ENCODE measurements at places on chromosomes 4 and X.

- DNase-seq, result no peak
Observed at GRCh38 chr4:99024481-99025275, 29.2 kb downstream of the METAP1 start.

GRCh38 chr4:76562836-76563453 lies 127.9 kb downstream of the SHROOM3 start:
- no peak for DNase-seq

DNA sequence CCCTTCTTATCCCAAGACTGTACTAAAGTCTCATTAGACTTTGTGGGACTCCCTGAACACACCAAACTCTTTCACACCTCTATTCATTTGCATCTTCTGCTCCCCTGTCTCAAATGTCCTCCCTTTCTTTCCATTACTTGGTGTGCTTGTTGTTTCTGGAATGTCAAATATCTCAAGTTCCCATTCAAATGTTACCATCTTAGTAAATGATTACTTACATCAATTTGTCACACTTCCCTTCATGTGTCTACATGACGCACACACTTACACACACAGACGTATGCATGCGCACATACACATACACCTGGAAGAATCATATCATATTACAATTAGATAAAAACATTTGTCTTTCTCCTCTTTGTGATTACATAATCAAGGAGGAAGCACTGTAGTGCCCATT lies 210.8 kb upstream of the TEX13C start:
- no peak for DNase-seq

- DNase-seq, result no peak
Observed at GRCh38 chr4:154010371-154010770, 221.5 kb upstream of the SFRP2 start.

DNA sequence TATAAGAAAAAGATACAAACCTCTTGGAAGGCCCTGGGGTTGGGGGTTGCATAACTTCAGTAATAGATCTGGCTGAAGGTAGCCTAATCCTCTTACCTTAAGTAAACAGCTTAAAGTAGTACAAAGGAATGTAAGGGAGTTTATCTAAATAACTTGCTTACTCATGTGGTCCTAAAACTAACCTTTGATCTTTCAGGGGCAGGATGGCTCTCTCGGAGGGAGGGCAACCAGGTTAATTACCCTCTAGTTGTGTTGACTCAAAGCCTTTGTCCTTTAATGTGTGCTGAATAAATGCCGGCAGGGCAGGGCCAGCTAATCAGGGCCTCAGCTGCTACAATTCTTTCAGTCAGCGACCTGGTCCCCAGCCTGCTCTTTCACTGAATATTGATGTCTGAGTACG lies 822.0 kb upstream of the SLIT2 start:
- DNase-seq, result no peak

DNA sequence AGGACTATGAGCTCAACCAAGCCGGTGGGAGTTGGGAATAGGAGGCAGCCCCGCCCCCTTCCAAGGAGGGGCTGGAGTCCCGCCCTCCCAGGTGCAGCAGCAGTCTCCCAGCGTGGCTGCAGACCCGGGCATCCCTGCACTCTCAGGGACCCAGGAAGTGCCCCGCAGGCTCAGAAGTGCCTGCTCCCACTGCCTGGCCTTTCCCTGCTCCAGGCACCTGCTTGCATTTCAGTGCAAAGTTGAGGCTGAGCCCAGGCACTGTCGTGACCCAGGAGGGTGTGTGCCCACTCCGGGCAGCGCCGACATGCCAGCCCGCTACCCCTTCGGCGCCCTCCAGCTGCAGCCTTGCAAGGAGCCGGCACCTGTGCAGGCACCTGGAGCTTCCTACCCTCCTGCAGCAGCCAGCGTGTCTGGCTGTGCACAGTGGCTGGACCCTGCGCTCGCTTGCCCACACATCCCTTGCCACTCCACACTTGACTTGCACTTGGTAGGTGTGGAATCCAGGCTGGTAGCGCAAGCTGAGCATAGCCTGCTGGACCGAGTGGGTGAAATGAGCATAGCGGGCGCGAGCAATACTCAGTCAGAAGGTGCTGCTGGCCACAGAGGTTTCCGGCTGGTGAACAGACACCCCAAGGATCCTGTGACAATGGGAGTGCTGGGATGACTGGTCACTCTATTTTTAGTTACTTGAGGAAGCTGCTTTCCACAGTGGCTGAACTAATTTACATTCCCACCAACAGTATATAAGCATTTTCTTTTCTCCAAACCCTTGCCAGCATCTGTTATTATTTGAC lies 236.3 kb downstream of the PCDH10 start:
- DNase-seq, result no peak

DNA sequence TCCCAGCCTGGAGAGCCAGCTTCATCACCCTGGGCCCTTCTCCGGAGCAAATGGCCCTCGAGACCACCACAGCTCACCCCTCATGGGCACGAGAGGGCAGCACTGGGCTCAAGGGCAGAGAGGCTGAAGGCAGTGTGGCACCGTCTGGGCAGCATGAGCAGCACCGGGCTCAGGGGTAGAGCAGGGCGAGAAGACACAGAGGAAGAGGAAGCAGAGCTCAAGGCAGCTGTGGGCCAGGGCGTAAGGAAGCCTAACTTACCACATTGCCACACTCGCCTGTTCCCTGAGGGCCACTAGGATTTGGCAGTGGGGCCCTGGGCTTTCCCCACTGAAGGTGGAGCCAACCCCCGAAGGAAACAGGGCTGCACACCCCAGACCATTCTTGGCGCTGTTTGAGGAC lies 15.5 kb downstream of the ZNF185 start:
- no peak for DNase-seq

GRCh38 chr4:110865611-110866259 lies 242.9 kb upstream of the PITX2 start:
- no peak for DNase-seq

- no peak for DNase-seq
Observed at GRCh38 chr4:67746797-67747495, 7.2 kb downstream of the GNRHR start.

- DNase-seq, result no peak
Observed at GRCh38 chr4:93403571-93403970, 425.0 kb upstream of the ATOH1 start.

GRCh38 chrX:115957862-115958490 lies 212.6 kb upstream of the AGTR2 start:
- DNase-seq, result no peak

- no peak for DNase-seq
Observed at GRCh38 chr4:47510506-47511143, 25.6 kb downstream of the ATP10D start.

DNA sequence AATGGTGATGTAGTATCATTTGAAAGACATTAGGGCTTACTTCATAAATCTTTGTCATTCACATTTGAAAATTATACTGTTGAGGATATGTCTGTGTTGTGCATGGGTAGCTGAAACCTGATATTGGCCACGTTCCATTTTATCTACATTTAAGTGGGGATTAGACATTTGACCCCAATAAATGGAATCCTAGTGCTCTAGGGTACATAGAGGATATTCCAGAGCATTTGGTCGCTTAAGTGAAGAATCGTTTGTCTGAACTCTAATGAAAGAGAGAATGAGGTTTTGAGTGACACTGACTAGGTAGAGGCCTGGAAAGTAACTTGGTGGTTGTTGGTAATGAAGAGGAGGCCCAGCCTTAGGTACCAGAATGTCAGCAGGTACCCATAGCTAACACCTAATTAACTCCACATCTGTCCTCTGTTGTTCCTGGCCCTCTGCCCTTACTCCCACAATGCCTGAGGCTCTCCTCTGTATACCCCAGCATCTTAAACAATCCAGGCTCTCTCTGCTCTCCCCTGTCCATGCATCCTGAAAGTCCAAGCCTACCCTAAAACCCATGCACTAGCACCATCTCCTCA lies 299.5 kb upstream of the KLF3 start:
- no peak for DNase-seq

GRCh38 chrX:93120805-93121204 lies 552.6 kb downstream of the NAP1L3 start:
- no peak for DNase-seq

Measured in amygdala (tissue), 56 donors.